A549 (cell line): ENCODE measurements at places on chromosomes 7 and 10.

DNA sequence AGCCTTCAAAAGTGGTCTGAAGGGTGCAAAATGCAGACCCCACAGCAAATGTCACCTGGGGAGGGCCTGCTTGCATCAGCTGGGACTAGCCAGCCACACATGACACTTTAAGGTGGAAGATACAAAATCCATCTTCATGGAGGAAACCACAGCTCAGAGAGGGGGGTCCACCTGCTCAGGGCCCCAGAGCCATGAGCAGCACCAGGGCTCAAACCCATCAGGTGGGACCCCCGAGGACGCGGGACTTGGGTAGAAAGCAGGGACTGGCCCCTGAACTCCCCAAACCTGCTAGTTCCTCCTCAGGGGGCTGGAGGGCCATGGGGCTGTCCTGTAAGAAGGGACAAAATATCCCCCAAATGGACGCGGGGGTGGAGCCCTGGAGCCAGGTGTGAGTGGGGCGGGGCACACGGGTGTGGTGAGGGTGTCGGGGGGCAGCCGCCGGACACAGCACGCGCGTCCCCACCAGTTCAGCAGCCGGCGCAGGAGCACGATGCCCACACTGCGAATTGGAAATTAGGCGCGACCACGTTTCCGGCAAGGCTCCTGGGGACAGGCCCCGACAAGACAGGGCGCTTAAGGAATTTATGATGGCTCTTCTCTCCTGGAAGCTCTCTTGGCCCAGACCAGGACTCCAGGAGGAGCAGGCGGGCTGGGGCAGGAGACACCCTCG lies 8.0 kb downstream of the PDGFA start:
- no peak for DNase-seq

DNA sequence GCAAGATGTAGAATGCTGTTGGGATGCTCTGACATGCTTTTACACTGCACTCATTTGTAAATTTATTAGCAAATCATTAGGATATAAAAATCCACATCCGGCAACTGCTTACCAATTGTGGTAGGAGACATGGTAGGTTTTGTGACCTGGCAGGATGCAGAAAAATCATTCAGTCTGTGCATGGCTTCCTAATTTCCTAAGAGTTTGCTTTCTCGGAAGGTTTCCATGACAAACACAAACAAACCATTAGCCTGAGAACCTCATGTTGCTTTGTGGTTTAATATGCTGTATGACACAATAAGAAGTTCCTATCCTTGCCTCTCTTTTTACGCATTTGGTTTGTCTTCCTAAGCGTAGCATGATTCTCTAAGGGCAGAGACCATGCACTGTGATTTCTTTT lies 14.7 kb upstream of the LMBR1 start:
- no peak for DNase-seq

GRCh38 chr7:19352305-19352695 lies 207.1 kb upstream of the FERD3L start:
- no peak for DNase-seq

DNA sequence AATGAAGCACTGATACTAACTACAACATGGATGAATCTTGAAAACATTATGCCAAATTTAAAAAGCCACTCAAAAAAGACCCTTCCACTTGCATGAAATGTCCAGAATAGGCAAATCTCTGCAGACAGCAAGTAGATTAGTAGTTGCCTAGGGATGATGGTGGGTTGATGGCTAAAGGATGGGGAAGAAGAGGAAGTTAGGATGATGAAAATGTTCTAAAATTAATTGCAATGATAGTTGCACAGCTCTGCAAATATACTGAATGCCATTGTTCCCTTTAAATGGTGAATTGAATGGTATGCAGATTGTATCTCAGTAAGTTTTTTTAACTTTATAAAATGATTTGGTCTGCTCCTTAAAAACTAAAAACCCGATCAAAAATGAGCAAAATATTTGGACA lies 7.3 kb upstream of the LIPA start:
- no peak for DNase-seq

DNA sequence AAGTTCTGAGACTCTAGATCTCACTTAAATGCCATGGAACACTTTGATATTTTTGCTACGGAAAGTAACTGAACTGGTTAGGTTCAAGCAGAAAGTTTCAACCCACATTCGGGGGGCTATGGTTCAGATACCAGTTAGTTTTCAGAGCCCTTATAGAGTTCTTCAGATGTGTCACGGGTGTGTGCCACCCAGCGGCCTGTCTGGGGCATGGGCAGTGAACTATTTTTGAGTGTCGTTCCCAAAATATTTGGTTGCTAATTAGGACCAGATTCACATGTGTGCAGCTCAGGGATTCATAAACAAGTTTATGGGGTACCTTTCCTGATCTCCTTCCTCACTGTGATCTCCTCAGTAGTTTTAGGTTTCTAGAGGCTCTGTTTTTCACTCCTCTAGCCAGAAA lies 271.9 kb downstream of the C7orf25 start:
- DNase-seq: no peak

DNA sequence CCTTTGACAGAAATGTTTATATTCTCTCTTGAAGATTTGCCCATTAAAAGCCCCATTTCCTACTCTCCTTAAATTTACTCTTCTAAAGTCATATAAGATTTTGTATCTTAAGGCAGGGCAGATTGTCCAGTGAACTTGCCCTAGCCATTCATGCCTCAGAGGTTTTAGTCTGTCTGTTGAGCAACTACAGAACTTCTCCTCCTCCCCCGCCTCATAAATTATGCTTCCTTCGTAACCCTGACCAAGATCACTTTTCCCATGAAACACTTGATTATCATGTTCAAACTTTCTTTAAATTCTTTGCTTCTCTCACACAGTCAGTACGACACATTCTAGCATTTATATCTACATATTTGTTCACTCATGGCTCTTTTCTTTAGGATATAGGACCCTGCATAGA lies 621.3 kb downstream of the ANKRD7 start:
- DNase-seq: no peak
